AG09309 (cell line): ENCODE measurements at places on chromosomes 2 and 18.

GRCh38 chr18:31197676-31198075 is 35.0 kb upstream of the DSC1 start:
- DNase-seq: no peak

DNA sequence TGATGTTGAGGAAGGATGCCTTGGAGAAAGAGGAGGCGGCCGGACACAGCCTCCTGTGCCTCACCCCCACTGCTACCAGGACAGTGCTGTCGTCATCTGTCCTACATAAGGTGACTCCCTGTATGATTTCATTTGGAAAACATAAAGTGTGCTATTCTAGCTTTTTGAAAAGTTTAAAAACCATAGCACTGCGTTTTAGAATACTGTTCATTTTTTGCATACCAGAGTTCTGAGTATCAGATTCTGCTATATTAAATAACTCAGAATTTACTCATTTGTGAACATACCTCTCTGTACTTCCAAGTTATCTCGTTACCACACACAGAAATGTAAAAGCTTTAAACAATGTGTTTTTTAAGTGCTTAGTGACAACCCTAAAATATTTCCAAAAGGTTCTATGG is 302.9 kb downstream of the LRRTM1 start:
- DNase-seq: peak; percentile 5

DNA sequence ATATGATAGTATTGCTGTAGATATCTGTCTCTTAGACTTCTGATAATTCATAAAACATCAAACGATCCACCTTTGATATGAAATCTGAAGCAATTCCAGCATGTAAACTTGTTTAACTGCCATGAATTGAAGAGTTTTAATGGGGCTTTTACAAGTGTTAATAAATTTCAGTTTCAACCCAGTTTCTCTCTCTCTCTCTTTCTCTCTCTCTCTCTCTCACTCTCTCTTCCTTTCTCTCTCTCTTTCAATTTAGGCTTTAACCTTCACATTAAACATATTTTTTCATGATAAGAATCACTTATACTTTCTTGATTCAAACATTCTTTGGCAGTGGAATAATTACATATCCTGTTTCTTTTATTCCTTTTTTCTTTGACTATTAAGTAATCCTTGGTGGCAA is 296.1 kb downstream of the EPHA4 start:
- no peak for DNase-seq

GRCh38 chr2:188187726-188188125 is 103.9 kb upstream of the GULP1 start:
- no peak for DNase-seq

- no peak for DNase-seq
Observed at GRCh38 chr2:65057391-65058052, 1.3 kb downstream of the CEP68 start.

GRCh38 chr2:229900012-229900411 is 21.8 kb downstream of the TRIP12 start:
- DNase-seq: no peak

- no peak for DNase-seq
Observed at GRCh38 chr2:9918275-9918674, 33.2 kb upstream of the GRHL1 start.

DNA sequence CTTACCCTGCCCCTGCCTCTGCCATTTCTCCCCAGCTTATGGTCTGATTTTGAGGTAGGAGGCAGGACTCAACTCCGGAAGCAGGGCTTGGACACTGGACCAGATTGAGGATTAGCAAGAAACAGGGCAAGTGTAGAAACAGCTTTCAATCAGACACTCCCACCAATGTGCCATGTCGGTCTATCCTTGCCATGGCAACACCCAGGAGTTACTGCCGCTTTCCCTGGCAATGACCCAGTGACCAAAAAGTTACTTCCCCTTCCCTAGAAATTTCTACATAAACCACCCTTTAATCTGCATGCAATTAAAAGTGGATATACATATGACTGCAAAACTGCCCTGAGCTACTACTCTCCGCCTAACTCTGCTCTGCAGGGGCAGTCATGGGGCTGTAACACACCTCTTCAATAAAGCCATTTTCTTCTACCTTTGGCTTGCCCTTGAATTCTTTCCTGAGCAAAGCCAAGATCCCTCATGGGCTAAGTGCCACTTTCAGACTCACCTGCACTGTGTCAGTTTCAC is 156.7 kb downstream of the LPIN1 start:
- no peak for DNase-seq

DNA sequence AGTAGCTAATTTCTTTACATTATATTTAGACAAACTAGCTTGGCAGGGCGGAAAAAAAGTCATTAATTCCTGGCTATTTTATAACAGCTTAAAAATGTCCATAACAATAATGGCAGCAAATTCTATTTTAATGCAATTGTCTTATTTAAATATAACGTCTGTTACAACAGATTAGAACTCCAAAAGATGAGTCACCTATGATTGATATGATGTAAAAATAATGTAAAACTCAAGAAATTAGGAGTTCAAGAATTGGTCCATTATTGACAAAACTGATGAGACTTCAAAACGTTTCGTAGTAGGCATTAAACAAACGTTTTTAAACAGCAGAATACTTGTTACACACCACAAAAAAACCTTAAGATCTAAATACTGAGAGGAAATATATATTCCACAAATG is 2.7 kb downstream of the XPO1 start:
- DNase-seq: no peak

DNA sequence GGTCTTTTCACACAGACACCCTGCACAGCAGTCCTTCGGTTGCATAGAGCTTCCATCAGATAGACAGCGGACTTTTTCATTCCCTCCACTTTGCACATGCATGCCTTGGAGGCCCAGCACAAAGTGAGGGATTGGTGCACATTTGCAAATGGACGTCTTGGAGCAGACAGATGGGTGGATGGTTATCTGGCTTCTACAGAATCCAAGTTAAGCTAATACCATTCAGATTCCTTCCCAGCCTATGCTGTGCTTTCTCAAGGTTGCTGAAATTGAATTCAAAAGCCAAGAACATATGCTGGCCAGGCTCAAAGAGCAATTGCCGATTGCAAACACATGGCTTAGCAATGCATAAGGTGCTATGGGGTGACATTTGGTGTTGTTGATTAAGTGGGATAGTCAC is 186.4 kb downstream of the VAPA start:
- no peak for DNase-seq

DNA sequence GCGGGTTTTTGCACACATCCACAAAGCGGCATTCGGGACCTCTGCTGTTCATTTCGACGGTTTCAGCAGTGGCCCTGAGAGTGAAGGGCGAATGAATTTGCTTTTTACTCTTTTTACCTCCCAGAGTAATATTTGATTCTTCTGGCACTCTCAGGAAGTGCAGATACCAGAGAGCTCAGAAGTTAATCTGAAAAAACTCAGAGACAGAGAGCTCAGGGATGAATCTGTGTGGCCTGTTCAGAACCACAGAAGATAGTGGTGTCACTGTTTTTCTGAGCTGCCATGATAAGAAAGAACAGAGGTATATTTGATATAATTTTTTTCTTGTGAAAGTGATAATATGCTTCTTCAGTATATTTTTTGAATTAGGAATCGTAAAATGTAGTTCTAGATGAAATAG is 129.3 kb downstream of the MBP start:
- no peak for DNase-seq

GRCh38 chr2:211437396-211437795 is 881.0 kb downstream of the CPS1 start:
- no peak for DNase-seq

- no peak for DNase-seq
Observed at GRCh38 chr2:95719473-95720060, 127.8 kb downstream of the TRIM43 start.

GRCh38 chr2:222050981-222051380 is 247.8 kb downstream of the PAX3 start:
- no peak for DNase-seq

DNA sequence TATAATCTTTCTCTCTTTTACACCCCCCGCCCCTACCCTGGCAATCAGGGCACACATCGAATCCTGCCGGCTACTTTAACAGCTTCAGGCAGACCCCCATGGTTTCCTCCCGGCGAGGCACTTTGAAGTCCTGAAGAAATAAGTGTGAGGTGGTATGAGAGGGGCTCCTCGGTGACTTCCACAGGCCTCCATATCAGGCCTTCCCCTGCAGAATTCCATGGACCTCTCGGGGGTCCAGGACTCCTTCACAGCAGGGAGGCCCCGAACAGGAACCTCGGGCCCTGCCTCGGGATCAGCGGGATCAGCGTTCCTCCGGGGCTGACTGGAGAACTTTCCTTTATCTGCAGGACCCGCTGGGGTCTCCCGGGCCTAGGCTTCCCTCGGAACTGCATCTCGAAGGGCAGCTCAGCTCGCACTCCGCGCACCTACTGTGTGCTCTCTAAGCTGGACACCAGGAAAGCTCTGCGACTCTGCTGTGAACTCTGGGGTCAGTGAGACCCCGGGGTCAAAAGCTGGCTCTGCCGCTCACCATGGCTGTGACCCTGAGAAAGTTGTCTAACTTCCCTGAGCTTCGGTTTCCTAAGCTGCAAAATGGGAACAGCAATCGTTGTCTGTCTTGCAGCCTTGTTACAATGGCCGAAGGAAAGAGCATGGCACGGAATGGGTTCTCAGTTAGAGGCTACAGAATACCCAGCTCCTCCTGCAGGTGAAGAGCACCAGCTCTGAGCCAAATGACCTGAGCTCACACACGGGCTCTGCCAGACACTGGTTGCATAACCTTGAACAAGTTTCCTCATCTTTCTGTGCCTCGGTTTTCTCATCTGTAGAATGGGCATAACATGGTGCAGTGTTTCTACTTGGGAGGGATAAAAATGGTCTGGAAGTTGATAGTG is 97.4 kb upstream of the ID2 start:
- DNase-seq: no peak

DNA sequence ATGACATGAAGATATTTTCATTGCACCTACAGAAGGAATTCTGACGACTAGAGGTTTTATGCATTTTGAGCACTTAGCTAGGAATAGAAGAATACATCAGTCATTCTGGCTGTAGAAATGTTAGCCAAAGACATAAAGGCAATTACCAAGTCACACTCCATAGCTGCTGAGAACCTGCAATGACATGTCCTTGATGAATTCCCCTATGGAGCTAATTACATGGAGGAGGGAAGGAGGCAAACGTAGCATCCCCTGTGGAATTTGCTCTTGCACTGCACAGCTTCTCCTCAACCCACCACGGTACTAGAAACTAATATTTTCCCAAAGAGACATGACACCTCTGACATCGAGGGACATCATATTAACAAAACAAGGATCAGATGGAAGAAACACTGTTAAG is 174.0 kb upstream of the SESTD1 start:
- DNase-seq: no peak
